ENCODE measurements at places on chromosomes 4 and X. TPM values are rescaled to one million over a fixed set of nuclear protein-coding genes. Genes with fewer than 3 reads are reported as not detected.

DNA sequence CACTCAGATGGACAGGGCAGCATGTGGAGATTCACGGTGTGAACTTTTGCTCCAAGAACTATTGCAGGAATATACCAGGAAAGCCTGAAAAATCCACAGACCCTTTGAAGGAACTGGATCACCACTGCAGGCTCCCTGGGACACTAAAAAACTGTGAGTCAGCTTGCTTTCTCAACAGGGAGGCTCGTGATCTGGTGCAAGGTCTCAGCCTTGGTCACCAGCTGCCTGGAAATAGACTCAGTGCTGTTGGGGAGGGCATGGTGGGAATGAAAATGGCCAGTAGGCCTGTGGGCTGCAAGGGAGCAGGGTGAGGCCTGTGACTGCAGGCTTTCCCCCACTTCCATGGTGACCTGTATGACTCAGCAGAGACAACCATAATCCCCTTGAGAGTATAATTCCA is 426.4 kb upstream of the RPS6KA3 start:
- DNase-seq = no peak

DNA sequence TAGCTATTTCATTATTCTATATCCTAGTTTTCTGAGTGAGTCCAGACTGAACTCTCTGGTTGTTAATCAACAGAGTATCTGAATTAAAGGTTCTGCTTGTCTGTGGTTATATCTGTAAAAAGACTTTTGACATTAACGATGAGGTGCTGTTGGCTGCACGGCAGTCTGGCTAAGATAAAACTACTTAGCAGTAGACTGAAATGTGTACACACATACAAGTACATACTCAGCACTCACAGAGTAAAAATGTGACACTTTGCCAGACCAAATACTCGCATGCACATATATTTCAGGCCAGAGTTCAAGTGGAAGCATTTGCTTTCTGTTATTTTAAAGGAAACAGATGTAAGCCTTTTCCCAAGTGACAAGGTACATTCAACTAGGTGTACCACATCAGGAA is 80.5 kb downstream of the PRDM5 start:
- DNase-seq = no peak

DNA sequence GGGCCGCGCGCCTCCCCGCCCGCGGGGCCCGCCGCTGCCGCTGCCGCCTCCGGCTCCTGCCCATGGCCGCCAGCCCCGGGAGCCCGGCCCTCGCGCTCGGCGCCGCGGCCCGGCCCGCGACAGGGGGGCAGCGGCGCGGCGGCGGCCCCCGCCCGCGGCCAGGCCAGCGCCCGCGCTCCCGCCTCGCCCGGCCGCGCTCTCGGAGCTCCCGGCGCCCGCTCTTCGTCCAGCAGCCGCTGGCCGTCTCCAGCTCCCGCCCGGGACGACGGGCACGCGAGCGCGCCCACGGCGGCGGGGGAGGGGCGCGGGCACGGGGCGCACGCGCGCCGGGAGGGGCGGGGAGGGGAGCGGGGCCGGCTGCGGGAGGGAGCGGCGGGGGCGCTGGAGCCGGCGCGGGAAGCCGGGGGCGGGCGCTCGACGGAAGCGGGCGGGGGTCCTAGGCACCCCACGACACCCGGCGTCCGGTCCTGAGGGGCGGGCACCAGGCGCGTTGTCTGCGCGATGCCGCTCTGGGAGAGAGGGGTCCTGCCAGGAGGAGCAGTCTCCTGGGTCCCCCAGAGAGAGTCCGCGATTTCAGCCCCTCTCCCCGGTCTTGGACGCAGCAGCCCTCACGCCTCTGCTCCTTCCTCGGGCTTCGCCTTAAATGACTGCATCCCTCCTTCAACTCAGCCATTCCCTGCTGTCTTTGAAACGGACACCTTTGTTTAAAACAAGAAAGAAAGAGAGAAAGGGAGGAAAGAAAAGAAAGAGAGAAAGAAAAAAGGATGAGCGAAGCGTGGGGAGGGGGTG is 490 bp upstream of the PDZD4 start:
- DNase-seq = no peak

Gene PPP2R2C
- not detected for total RNA-seq

Gene PCDH7
- total RNA-seq = not detected

DNA sequence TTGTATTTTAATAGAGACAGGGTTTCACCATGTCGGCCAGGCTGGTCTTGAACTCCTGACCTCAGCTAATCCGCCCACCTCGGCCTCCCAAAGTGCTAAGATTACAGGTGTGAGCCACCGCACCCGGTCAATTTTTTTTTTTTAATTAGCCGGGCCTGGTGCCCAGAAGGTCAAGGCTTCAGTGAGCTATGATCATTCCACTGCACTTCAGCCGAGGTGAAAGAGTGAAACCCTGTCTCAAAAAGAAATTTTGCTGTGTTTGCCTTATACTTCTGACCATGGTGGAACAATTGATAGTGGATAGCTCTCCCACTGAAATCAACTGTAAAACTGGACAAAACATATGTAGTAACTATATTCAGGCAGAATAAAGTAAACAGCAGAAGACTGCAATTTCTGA is 24.0 kb upstream of the SMIM14 start:
- no peak for DNase-seq

Gene RNF150
- total RNA-seq = not detected

DNA sequence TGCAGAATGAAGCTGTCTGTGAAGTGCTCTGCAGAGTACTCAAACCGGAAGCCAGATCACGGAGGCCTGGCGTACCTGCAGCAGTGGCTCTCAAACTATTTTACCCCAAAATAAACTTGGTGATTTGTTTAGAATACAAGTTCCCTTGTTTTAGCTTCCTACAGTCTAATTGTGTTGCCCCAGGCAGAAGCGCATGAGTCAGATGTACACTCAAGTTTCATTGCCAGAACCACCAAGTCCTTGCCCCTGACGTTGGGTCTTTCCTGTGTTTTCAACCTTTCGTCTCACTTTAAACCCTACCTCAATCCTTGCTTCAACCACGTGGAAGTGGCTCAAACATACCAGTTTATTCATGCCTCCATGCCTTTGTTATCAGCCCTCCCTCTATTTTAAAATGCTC is 66.2 kb upstream of the SLC7A11 start:
- DNase-seq = no peak
